ENCODE measurements at places on chromosomes 16 and 17.

GRCh38 chr16:10637337-10638037, 57.1 kb upstream of the EMP2 start:
- DNase-seq = no peak

DNA sequence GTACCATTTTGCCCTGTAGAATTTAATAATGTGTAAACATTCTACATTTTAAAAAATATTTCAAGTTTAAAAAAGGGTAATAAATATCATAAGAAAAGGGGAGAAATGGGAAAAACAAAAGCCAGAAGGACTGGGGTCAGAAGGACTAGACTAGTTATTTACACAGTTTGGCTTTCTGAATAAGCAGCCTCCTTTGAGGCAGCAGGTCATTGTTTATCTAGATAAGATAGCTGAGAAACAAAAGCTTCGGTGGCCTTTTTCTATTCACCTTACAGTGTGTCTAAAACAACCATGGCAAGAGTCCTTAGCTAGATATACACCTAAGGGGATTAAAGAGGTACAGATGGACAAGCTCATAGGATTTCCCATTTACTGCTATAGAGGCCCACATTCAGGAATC, 396.5 kb upstream of the PMFBP1 start:
- DNase-seq = no peak

- DNase-seq = no peak
Observed at GRCh38 chr16:14180481-14180944, 109.4 kb downstream of the MRTFB start.

- DNase-seq = no peak
Observed at GRCh38 chr17:76707985-76708807, 2.6 kb downstream of the MXRA7 start.

DNA sequence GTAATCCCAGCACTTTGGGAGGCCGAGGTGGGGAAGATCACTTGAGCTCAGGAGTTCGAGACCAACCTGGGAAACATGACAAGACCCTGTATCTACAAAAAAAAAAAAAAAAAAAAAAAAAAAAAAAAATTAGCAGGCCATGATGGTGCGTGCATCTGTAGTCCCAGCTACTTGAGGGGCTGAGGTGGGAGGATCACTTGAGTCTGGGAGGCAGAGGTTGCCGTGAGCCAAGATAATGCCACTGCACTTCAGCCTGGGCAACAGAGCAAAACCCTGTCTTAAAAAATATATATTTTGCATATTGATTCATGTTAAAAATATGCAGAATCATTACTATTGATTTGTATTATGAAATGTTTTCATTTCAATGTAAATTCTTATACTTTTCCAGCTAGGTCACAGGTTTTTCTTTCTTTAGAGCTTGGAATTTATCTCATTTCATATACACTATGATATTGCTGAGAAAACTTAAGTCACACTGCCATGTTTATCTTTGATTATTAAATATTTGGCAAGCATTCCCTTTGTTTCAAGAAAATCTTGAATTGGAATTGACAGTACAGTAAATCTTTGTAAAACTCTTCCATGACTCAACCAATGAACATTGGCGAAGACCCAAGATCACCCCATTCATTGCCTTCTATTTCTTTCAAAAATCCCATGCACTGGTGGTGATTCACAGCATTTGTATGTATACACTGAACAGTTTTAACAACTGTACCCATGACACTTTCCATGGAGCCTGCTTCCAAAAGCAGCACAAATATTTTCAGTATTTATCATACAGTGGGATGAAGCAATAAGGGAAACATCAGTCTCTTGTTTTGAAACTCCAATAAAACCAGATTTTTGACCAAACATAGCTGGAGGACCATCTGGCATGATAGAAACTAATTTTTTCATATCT, 83.5 kb upstream of the TNRC6A start:
- DNase-seq = no peak

- DNase-seq = no peak
Observed at GRCh38 chr17:14755002-14755401, 454.1 kb downstream of the HS3ST3B1 start.

DNA sequence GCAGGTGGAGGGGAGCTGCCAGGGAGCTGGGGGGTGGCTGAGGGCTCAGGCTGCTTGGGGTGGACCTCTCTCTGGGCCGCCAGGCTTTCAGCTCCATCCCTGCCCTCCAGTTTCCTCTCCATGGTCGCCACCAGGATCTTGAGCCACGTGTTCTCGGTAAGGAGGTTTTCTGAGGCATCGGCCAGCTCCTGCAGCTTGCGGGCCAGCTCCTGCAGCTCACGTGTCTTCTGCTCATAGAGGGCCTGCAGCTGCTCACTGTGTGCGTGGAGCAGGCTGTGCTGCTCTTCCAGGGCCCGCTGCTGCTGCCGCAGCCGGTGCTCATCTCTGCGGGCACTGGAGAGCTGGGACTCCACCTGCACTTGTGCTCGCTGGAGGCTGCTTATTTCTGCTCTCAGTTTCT, 11.0 kb downstream of the SNN start:
- DNase-seq = no peak

GRCh38 chr16:71673582-71673973, 47.6 kb downstream of the MARVELD3 start:
- DNase-seq = no peak

- no peak for DNase-seq
Observed at GRCh38 chr16:50083996-50084395, 18.2 kb downstream of the HEATR3 start.

GRCh38 chr16:14205666-14206065, 134.5 kb downstream of the MRTFB start:
- no peak for DNase-seq

DNA sequence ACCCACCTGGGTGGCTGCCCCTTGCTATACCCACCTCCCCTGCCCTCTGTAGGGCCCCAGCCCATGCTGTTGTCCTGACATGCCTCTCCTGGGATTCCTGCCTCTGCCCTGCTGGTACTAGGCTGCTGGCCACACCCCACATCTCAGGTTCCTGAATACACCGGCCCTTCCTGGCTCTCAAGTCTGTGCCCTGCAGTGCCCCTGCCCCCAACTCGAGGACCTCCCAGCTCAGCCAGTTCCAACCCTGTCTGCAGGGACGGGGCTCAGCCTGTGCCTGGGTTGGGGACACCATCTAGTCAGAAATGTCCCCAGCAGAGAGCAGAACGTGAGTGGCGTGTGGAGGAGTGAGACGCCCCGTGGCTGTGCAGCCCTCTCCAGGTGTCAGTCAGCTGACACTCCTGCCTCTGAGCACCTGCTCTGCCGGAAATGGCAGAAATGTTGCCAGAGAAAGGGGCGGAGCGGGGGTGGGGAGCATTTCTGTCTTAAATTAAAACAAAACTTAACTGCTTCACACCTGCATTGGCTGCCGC, 28.7 kb downstream of the ACSF3 start:
- DNase-seq = peak; percentile 79

GRCh38 chr16:3481696-3482658, 13.3 kb downstream of the C16orf90 start:
- DNase-seq = no peak

Measured in CD4-positive, alpha-beta T cell treated with Interferon alpha-2 for 1 hour (primary cell).